Activated CD4-positive, alpha-beta memory T cell treated with anti-CD3 and anti-CD28 coated beads for 36 hours (primary cell): ENCODE measurements at places on chromosomes 1 and 21. TPM values are rescaled to one million over a fixed set of nuclear protein-coding genes. Genes with fewer than 3 reads are reported as not detected.

DNA sequence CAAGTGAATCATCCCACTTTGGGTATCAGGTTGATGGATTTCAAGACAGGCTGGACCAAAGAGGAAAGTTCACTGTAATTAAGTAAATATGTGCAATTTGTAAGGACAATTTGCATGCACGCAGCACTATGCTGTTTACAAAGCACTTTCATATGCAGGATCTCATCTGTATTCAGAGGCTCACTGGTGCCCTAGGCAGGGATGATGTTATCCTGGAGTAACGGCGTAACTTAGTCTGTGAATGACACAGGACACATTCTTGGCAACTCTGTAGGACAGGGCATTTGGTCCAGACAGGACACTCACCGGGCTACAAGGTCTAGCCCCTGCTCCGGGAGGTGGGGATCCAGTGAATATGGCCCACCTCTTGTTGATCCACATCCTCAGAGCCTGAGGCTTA lies 365.4 kb upstream of the DUSP10 start:
- DNase-seq, result no peak

DNA sequence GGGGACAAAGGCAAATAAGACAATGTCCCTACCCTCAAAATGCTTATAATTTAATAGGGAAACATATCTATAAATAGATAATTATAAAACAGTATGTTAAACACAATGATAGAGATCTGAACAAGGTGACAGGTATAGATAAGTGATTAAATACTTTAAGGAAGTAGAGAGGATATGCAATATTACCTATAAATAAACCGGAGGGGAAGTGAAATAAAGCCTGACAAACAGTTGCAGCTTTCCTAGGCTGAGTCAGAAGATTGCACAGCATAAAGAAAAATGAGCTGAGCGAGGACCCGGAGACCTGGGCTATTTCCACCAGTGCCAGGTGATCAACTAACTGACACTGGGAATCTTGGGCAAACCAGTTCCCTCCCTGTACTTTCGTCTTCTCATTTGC lies 11.5 kb upstream of the PSRC1 start:
- DNase-seq, result no peak

NR5A2 gene
- total RNA-seq, result not detected

- no peak for DNase-seq
These were observed 5.8 kb downstream of the RNU5D-1 start for GRCh38 chr1:44724955-44725698.

LCE2B gene
- total RNA-seq, result not detected

DNA sequence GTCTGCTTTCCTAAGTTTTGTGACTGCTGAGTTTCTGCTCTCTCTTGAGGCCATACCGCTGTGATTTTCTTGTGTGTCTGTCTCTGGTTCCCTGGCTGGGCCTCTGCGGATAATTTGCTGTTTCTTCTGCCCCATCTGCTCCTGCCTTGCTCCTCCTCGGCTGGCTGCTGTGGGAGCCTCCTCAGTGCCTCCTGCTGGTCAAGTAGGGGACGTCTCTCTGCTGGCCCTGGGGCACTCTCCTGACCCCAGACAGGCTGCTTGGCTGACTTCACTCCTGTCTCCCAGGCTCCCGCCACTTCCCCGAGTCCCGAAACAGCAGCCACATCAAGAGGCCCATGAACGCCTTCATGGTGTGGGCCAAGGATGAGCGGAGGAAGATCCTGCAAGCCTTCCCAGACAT lies 28.5 kb downstream of the ETNK2 start:
- DNase-seq, result peak; percentile 28
